LHCN-M2 (cell line): ENCODE measurements at places on chromosomes 7 and 10. TPM values are rescaled to one million over a fixed set of nuclear protein-coding genes. Genes with fewer than 3 reads are reported as not detected.

- peak; percentile 21 for DNase-seq
Observed at GRCh38 chr10:112986544-112987190, 36.6 kb downstream of the TCF7L2 start.

- peak; percentile 95 for DNase-seq
Observed at GRCh38 chr10:126059076-126059826, 162.9 kb downstream of the FANK1 start.

GRCh38 chr10:20593649-20594048, 303.5 kb downstream of the NEBL start:
- DNase-seq: no peak

GRCh38 chr10:55400075-55400849, 599.2 kb upstream of the PCDH15 start:
- no peak for DNase-seq

GRCh38 chr7:16404636-16405035, 16.7 kb downstream of the CRPPA start:
- DNase-seq: no peak

GRCh38 chr7:42254217-42254616, 17.2 kb upstream of the GLI3 start:
- DNase-seq: peak; percentile 39

TMEM176A gene
- total RNA-seq: not detected in 2 replicates

GRCh38 chr7:90587766-90588165, 8.4 kb upstream of the CDK14 start:
- DNase-seq: no peak

DNA sequence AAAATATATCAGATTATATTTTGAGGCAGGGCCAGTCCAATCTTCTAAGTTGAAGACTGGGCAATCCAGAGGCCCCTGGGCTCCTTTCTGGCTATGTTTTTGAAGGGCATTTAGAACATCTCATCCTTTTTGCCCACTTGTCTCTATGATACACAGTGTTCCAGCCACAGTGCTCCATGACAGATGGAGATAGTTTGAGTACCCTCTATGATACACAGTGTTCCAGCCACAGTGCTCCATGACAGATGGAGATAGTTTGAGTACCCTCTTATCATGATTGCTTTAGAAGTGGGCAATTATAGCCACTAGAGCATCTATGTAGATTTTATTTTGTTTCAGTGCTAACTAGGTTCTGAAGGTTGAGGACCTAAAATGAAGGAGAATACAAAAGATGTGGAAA, 33.1 kb upstream of the A1CF start:
- DNase-seq: no peak

- no peak for DNase-seq
Observed at GRCh38 chr10:98577578-98577977, 130.8 kb upstream of the HPS1 start.

DNA sequence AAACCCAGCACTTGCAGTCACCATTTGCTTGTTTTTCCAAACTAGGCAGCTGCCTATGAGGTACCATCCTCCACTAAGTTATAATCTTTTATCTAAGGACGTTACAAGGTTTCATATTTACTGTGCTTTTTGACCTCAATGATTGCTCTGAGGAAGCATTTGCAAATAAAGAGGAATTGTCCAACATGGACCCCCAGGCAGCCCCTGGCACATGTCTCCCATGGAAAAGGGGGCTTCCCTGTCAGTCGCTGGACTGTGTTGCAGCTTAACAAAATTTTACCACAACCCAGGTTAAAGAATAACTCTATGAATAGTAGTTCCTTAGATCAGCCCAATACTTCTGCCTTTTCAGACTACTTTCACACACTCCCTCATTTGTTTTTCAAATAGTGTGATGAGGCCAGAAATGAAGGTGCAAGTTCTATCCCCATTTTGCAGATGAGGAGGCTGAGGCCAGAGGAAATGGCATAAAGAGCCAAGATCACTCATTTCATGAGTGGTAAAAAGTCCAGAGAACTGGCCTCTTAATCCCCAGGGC, 52.8 kb upstream of the ZPBP start:
- no peak for DNase-seq

TBATA gene
- not detected in 2 replicates for total RNA-seq

HOXA5 gene
- total RNA-seq: 8.6 and 9.4 TPM in 2 replicates

DNA sequence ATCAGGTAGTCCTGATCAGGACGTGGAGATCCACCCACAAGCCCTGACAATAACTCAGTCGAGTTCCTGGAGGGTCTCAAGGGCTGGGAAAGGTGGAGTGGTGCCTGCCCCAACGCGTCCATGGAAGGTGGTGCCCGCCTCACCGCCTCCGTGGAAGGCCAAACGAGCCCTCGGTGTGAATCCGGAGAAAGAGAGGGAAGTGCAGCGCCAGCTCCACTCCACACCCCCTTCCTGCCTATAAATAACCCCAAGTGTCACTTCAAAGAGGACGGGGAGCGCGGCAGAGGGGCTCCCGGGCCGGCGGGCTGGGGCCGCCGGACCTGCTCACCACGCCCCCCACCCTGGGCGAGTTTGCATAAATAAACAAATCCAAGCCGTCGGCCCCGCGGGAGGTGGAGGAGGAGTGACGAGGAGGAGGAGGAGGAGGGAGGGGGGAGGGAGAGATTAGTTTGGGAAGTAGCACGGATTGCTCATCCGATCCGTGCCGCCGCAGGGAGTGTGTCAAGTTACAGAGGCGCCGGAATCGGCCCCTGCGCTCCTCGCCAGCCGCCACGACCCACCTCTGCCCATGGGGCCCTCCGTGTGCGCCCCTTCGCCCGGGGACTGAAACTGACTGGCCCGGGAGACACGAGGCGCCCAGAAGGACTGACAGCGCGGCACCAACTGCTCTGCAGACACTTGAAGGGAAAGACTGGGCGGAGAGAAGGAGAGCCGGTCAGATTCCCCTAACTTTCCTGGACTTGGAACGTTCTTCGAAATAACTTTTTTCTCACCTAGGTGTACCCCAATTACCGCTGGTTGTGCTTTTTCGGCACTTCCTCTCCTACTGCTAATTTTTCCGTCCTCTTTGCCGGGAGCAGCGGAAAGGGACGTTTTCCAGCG, at the start of gene COL13A1:
COL13A1 (plus strand) TSS at position 473 of the 882 bp plus-strand sequence. CDS start 518 bp downstream, outside the sequence.
- peak; percentile 57 for DNase-seq

- DNase-seq: no peak
Observed at GRCh38 chr10:122164023-122164601, 107.0 kb upstream of the BTBD16 start.

GRCh38 chr10:66604195-66604594, 321.6 kb upstream of the LRRTM3 start:
- DNase-seq: no peak

AASS gene
- total RNA-seq: 9.0 and 11.0 TPM in 2 replicates

GRCh38 chr10:126080879-126081411, 184.6 kb downstream of the FANK1 start:
- no peak for DNase-seq

DNA sequence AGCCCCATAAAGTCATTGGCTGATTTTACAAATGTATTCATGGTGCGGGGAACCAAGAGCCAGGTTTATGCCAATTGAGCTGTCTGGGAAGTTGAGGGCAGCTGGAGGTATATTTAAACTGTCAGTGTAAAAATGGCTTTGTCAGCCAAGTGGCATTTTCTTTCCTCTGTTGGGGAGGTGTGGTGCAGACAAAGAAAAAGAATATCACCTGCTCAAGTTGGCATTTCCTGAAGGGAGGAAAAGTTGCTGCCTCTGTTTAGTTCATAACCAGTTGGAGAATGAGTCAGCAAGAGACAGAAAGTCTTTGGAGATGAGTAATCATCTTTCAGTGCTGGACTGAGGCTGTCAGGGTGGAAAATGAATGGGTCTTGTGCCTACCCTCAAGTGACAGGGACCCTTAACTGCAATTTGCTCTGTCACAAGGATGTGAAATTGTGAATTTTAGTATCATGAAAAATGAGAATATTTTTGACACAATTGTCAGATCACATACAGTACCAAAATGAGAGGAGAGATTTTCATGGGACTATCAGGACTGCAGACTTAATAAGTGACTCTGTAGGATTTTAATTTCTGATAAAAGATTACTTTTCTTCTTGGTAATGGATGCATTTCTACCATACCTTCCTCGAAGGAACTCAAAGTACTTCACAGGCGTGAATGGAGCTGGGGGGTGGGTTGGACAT, 137.3 kb downstream of the ANLN start:
- DNase-seq: peak; percentile 86

ABLIM1 gene
- 0.26 and 0.69 TPM in 2 replicates for total RNA-seq

PAXIP1 gene
- 18.5 and 21.4 TPM in 2 replicates for total RNA-seq

- DNase-seq: no peak
Observed at GRCh38 chr7:47882635-47883034, 65.6 kb downstream of the PKD1L1 start.

GRCh38 chr7:125878235-125878956, 948.8 kb upstream of the POT1 start:
- DNase-seq: no peak

- DNase-seq: no peak
Observed at GRCh38 chr7:37684927-37685326, 1.4 kb downstream of the GPR141 start.

- no peak for DNase-seq
Observed at GRCh38 chr10:47156873-47157272, 143.1 kb upstream of the GDF10 start.

TMEM236 gene
- total RNA-seq: under 0.01 TPM in 2 replicates

DNA sequence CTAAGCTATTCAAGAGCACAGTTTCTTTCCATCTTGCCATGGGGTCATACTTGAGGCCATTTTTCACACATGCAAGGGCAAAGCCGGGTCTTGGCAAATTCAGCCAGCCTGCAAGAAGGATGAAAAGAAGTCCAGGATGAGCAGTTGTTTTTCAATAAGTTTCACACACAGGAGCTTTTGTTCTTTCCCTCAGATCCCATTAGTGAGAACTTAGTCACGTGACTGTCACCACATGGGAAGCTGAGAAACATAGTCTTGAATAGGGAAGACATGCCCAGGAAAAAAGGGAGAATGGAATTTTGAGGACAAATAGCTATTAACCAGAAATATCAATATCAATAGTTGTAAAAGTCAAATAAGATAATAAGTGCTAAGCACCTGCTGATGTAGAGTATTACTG, 137.7 kb downstream of the AHR start:
- no peak for DNase-seq

DNA sequence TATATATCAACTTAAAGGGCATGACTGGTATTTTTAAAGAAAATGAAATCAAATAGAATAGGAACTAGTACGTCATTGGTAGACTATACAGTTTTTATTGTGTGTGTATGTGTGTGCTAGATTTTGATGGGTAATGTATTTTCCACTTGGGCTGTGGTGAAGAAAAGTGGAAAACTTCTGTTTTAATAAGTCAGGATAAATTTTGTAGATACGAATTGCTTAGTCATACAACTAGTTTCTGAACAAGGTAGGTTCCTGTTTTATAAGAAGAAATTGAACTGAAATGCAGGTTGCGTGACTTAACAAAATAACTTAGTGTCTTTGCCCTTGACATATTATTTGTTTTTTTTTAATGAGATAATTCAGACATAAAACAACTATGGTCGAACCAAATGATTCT, 24.3 kb downstream of the UBN2 start:
- no peak for DNase-seq

- no peak for DNase-seq
Observed at GRCh38 chr7:159125955-159126270, 18.8 kb downstream of the VIPR2 start.

FOXP2 gene
- 0.34 and 0.71 TPM in 2 replicates for total RNA-seq

GRCh38 chr10:116992183-116992582, 12.8 kb downstream of the SHTN1 start:
- DNase-seq: no peak

RRP12 gene
- 24.7 and 32.8 TPM in 2 replicates for total RNA-seq

GRCh38 chr7:13288516-13288915, 601.1 kb downstream of the ARL4A start:
- DNase-seq: no peak

PLEKHS1 gene
- total RNA-seq: not detected in 2 replicates

DNA sequence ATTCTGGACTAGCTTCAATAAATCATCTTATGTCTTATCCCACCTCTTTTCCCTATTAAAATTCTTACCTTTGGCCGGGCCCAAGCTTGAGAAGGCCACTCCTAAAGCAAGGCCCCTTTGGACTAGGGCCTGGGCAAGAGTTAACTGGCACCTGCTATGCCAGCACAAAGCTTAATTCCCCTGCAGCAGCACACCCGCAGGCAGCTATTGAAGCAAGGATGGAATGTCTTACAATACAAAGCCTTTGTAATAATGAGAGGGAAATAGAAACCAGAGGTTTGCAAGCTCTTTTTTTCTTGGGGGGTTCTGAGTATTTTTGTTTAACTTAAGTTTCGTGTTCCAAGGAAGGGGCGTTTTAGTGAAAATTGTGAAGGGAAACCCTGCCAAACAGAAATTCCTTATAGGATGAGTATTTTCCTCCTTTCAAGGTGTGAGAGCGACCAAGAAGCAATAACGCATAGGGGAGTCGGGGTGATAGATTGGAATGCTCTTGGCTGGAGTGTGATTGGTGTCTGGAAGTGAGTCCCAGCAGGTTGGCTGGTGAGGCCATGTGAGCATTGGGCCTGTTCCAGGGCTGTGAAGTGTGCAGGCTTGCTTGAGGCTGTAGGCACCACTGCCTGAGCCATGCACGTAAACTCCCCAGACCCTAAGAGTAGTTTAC, 148.5 kb downstream of the KIAA1217 start:
- no peak for DNase-seq

GRCh38 chr7:86534641-86535040, 109.1 kb upstream of the GRM3 start:
- no peak for DNase-seq

CAMK1D gene
- total RNA-seq: 0.45 and 0.52 TPM in 2 replicates

HOXA1 gene
- total RNA-seq: 3.7 and 5.9 TPM in 2 replicates

GRCh38 chr7:159167139-159167538, 22.5 kb upstream of the VIPR2 start:
- DNase-seq: no peak

- DNase-seq: no peak
Observed at GRCh38 chr7:69104023-69104422, 494.3 kb upstream of the AUTS2 start.

GNGT1 gene
- total RNA-seq: not detected in 2 replicates

MSANTD7 gene
- total RNA-seq: 20.3 and 23.2 TPM in 2 replicates

- DNase-seq: no peak
Observed at GRCh38 chr10:16186564-16186963, 250.2 kb upstream of the PTER start.

AGAP5 gene
- total RNA-seq: 1.0 and 2.5 TPM in 2 replicates

CEP41 gene
- total RNA-seq: 33.3 and 34.8 TPM in 2 replicates

DNA sequence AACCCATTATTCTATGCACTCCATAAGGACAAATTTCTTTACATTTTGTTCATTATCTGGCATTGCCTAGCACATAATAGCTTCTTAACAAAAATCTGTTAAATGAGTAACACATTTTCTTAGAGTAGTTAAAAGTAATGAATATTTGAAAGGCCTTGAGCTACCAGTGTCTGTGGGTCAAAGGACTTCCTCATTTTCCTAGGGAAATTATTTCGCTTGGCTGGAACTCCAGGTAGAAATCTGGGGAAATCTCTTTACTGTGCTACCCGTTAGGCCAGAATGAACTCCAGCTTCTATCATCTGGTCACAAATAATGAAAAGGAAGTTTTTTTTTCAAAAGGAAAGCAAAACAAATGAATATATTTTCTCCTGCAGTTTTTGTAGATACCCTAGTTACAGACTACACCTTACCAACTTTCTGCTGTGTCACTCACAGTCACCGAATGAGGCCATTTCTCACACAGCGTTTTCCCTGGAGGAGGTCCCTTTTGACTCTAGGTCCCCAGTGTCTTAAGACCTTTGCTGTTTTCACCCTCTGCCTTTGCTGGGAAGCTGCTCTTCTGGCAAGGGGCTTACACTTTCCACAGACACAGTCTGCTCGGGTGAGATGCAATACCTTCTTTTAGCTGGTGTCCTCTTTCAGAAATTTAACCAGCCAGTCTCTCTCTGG, 1.6 kb downstream of the SAMD9L start:
- peak; percentile 24 for DNase-seq
